Fibroblast of lung (primary cell): ENCODE measurements at places on chromosomes 16 and 17. TPM values are rescaled to one million over a fixed set of nuclear protein-coding genes. Genes with fewer than 3 reads are reported as not detected.

GRCh38 chr16:24178496-24178895, 77.6 kb upstream of the CACNG3 start:
- no peaks in the 10 kb centered on the region for H3K4me1 ChIP-seq
- no peaks in the 10 kb centered on the region for H3K27me3 ChIP-seq
- no peak overlapping the region for H3K27ac ChIP-seq
- no peak for DNase-seq
- H3K36me3 ChIP-seq = no peaks in the 10 kb centered on the region
- no peak overlapping the region for H3K4me3 ChIP-seq

GRCh38 chr17:1379930-1380313, 20.1 kb downstream of the YWHAE start:
- H3K27ac ChIP-seq = no peak overlapping the region
- H3K27me3 ChIP-seq = no peaks in the 10 kb centered on the region
- DNase-seq = no peak
- H3K4me3 ChIP-seq = no peak overlapping the region
- H3K36me3 ChIP-seq = peaks cover 2% of the 10 kb centered on the region

GRCh38 chr16:24272379-24272778, 16.2 kb downstream of the CACNG3 start:
- H3K4me3 ChIP-seq = no peak overlapping the region
- no peak overlapping the region for H3K27ac ChIP-seq
- H3K27me3 ChIP-seq = no peaks in the 10 kb centered on the region
- H3K4me1 ChIP-seq = no peaks in the 10 kb centered on the region
- H3K36me3 ChIP-seq = no peaks in the 10 kb centered on the region

- no peaks in the 10 kb centered on the region for H3K27me3 ChIP-seq
- no peak overlapping the region for H3K4me3 ChIP-seq
- H3K4me1 ChIP-seq = no peaks in the 10 kb centered on the region
- H3K27ac ChIP-seq = no peak overlapping the region
- peaks cover 14% of the 10 kb centered on the region for H3K36me3 ChIP-seq
Observed at GRCh38 chr16:4866586-4866985, 19.3 kb downstream of the UBN1 start.

DNA sequence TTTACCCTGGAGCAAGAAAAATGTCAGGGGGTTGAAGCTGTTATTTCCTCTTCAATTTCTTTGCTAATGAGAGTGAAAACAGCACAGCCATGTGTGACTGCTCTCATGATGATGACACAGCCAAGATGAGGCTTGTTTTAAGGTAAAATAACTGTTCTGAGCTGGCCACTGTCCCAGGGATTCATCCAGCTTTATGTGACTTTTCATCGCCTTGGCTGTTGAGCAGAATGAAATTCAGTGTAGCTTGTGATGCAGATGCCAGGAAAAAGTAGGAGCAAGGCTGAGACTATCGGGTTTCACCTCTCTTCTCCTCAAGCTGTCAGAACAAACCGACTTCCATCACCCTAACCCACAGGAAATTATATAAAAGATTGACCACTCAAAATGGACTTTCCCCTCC, 361.8 kb upstream of the CDH5 start:
- no peak overlapping the region for H3K4me3 ChIP-seq
- peaks cover 5% of the 10 kb centered on the region for H3K4me1 ChIP-seq
- peak; percentile 18 for DNase-seq
- H3K27ac ChIP-seq = no peak overlapping the region
- H3K36me3 ChIP-seq = no peaks in the 10 kb centered on the region

GRCh38 chr17:57433452-57433851, 177.1 kb downstream of the MSI2 start:
- H3K27me3 ChIP-seq = no peaks in the 10 kb centered on the region
- H3K27ac ChIP-seq = no peak overlapping the region
- H3K36me3 ChIP-seq = no peaks in the 10 kb centered on the region
- H3K4me3 ChIP-seq = no peak overlapping the region

DNA sequence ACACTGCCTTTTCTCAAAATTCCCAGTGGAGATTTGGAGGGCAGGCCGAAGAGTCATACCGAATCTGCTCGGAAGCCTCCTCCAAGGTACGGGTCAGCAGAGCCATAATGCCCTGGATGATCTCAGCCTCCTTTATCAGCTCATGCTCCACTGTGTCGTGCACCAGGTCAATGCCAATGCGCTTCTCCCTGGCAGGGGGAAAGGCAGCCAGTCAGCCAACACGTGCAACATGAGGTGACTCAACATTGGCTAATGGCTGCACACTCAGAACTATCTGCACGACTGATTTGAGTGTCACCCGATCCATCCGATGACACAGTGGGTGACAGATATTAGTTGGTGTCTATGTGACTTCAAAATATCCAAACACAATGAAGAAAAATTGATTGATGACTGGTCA, 15.8 kb downstream of the TEKT1 start:
- no peak overlapping the region for H3K27ac ChIP-seq
- no peak for DNase-seq
- H3K4me1 ChIP-seq = no peaks in the 10 kb centered on the region
- peaks cover 4% of the 10 kb centered on the region for H3K27me3 ChIP-seq
- H3K36me3 ChIP-seq = no peaks in the 10 kb centered on the region
- no peak overlapping the region for H3K4me3 ChIP-seq

GRCh38 chr17:55655777-55656176, 66.9 kb downstream of the TMEM100 start:
- no peak overlapping the region for H3K4me3 ChIP-seq
- no peak overlapping the region for H3K27ac ChIP-seq
- no peaks in the 10 kb centered on the region for H3K36me3 ChIP-seq
- no peaks in the 10 kb centered on the region for H3K4me1 ChIP-seq

- no peak for DNase-seq
- peak overlapping the region; percentile 39 for H3K27ac ChIP-seq
- H3K4me3 ChIP-seq = no peak overlapping the region
- H3K4me1 ChIP-seq = peaks cover 27% of the 10 kb centered on the region
- peaks cover 4% of the 10 kb centered on the region for H3K36me3 ChIP-seq
- no peaks in the 10 kb centered on the region for H3K27me3 ChIP-seq
Observed at GRCh38 chr16:28182801-28183200, 29.0 kb downstream of the XPO6 start.

- H3K27me3 ChIP-seq = no peaks in the 10 kb centered on the region
- H3K4me3 ChIP-seq = no peak overlapping the region
- H3K36me3 ChIP-seq = no peaks in the 10 kb centered on the region
- no peak for DNase-seq
- H3K27ac ChIP-seq = no peak overlapping the region
Observed at GRCh38 chr17:16107165-16107770, 107.6 kb downstream of the TTC19 start.

- no peaks in the 10 kb centered on the region for H3K4me1 ChIP-seq
- peak; percentile 5 for DNase-seq
- H3K36me3 ChIP-seq = no peaks in the 10 kb centered on the region
- no peak overlapping the region for H3K27ac ChIP-seq
- H3K4me3 ChIP-seq = no peak overlapping the region
Observed at GRCh38 chr17:68006797-68007196, 10.5 kb upstream of the C17orf58 start.

- no peak overlapping the region for H3K27ac ChIP-seq
- peaks cover 3% of the 10 kb centered on the region for H3K36me3 ChIP-seq
- DNase-seq = peak; percentile 45
- peaks cover 2% of the 10 kb centered on the region for H3K4me1 ChIP-seq
- no peak overlapping the region for H3K4me3 ChIP-seq
- H3K27me3 ChIP-seq = no peaks in the 10 kb centered on the region
Observed at GRCh38 chr17:19288453-19288852, 51.3 kb downstream of the EPN2 start.

The KRT32 gene
- under 0.01 TPM in 2 replicates for total RNA-seq

The MPV17L gene
- 0.66 and 0.77 TPM in 2 replicates for total RNA-seq

The LRRC37A gene
- total RNA-seq = 1.0 and 2.5 TPM in 2 replicates

The SLC5A10 gene
- under 0.01 TPM in 1 of 2 replicates, not detected in the other for total RNA-seq

The NPLOC4 gene
- total RNA-seq = 49.8 and 51.0 TPM in 2 replicates

The CD300E gene
- not detected in 2 replicates for total RNA-seq

The DHRS7C gene
- total RNA-seq = not detected in 2 replicates

The FOXF1 gene
- total RNA-seq = 15.9 and 31.5 TPM in 2 replicates

The PLEKHG4 gene
- 23.6 and 37.7 TPM in 2 replicates for total RNA-seq

The SRSF2 gene
- 59.6 and 77.5 TPM in 2 replicates for total RNA-seq

The CCL16 gene
- not detected in 2 replicates for total RNA-seq
